ENCODE measurements at places on chromosomes 13 and 19. TPM values are rescaled to one million over a fixed set of nuclear protein-coding genes. Genes with fewer than 3 reads are reported as not detected.

Gene RYR1
- total RNA-seq = under 0.01 TPM

Gene CLEC17A
- not detected for total RNA-seq

Gene C19orf67
- not detected for total RNA-seq

Gene SHISA7
- total RNA-seq = not detected

Gene GIPR
- under 0.01 TPM for total RNA-seq

Gene ZFP14
- total RNA-seq = 2.0 TPM

Gene SIGLEC9
- total RNA-seq = not detected

Gene TMEM59L
- 0.10 TPM for total RNA-seq

Gene UHRF1
- 19.3 TPM for total RNA-seq

Gene MEDAG
- 19.4 TPM for total RNA-seq

Gene SRRM5
- total RNA-seq = 0.10 TPM

Gene SOX21
- not detected for total RNA-seq

Measured in vein endothelial cell (primary cell).